ENCODE measurements at places on chromosomes 2 and 18.

DNA sequence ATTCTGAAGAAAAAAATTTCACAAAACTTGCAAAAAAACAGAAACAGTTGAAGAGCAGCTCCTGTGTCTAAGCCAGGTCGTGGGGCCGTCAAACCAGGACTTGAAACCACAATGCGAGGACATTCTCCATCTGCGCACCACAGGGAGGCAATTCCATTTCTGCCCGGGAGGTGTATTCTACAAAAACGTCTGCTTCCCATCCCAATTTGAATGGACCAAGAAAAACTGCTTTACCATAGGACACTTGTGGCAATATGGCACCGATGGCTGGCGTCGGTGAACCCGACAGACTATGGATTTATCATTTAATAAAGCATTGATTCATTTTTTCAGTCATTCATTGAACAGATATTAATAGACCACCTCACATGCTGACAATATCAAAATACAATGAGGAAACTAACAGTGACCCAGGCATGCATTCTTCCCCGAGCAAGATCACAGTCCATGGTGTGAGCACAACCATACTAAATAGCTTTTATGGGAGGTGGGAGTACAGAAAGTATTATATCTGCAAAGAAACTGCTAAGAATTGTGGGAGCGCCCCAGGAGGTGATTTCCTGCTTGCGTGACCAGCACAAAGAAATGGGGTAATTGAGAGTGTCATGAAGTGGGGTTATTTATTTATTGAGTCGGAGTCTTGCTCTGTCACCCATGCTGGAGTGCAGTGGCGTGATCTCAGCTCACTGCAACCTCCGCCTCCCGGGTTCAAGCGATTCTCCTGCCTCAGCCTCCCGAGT, 10.5 kb upstream of the ZAP70 start:
- DNase-seq: no peak

DNA sequence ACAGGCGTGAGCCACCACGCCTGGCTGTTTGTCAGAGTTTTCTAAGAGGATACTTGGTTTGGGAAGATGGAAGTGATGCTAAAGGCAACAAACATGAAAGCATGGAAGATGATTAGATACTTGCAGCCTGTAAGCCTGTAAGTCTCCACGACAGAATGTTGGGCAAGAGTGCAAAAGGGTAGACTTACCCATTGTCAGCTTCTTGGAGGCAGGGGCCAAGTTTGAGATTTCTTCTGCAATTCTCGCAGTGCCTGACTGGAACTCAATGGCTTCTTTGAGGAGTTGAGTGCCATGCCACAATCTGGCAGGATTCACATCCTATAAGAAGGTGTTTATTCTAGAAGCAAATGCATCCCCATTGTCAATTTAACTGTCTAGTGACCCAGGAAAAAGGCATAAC, 70.1 kb upstream of the EFEMP1 start:
- no peak for DNase-seq

- no peak for DNase-seq
Measured at GRCh38 chr18:78769502-78770105, 210.0 kb upstream of the SALL3 start.

GRCh38 chr18:6054256-6054842, 159.0 kb upstream of the TMEM200C start:
- no peak for DNase-seq

DNA sequence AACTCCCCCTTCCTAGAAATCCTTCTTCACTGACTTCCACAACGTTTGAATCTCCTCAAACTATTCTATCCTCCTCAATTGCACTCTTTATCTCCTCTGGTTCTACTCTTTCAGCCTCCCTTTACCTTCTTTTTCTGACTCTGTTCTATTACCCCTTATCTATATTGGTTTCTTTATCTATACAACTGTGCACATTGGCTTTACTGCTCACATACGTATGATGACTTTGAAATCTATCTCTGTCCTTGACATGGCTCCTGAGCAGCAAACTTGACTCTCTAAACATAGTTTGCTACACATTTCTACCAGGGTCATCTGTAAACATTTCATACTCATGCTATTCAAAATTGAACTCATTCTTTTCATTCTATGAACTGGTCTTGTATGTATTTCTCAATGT, 601.0 kb upstream of the LINC00305 start:
- no peak for DNase-seq

DNA sequence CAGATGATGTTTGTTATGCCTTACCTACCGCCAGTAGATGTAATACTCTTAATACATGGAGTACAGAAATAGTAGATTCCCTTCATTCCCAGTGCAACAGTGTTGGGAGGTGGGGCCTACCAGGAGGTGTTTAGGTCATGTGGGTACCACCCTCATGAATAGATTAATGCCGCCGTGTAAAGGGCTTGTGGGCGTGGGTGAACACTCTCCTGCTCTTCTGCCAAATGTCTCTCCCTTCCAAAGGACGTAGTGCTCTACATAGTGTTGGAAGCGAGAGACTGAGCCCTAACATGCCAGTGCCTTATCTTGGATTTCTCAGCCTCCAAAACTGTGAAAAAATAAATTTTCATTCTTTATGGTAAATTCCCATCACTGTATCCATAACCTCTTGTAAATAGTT, 30.1 kb downstream of the PLEKHA3 start:
- DNase-seq: no peak

DNA sequence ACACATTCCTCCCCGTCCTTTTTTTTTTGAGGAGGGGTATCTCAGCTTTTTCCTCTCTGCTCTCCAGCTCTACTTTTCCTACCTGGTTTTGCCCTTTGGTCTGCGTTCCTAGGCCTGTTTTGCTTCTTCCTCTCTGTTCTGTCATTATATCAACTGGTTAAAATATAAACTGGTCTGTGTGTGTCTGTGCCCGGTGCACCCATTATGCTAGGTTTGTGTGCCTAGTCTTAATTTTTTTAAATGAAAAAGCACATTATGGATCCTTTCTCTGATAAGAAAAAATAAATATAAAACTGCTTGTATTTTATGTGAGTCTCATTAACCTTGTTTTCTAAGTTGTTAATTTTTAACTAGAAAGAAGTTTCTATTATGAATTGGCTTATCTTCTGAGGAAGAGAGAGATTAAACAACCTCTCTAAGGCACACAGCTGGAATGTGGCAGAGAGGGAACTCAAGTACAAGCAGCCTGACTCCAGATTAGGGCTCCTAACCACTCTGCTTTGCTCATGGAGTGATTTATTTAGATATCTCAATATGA, 17.4 kb downstream of the SLC38A11 start:
- peak; percentile 40 for DNase-seq

- peak; percentile 69 for DNase-seq
Measured at GRCh38 chr18:45670281-45670962, 53.6 kb upstream of the SLC14A1 start.

DNA sequence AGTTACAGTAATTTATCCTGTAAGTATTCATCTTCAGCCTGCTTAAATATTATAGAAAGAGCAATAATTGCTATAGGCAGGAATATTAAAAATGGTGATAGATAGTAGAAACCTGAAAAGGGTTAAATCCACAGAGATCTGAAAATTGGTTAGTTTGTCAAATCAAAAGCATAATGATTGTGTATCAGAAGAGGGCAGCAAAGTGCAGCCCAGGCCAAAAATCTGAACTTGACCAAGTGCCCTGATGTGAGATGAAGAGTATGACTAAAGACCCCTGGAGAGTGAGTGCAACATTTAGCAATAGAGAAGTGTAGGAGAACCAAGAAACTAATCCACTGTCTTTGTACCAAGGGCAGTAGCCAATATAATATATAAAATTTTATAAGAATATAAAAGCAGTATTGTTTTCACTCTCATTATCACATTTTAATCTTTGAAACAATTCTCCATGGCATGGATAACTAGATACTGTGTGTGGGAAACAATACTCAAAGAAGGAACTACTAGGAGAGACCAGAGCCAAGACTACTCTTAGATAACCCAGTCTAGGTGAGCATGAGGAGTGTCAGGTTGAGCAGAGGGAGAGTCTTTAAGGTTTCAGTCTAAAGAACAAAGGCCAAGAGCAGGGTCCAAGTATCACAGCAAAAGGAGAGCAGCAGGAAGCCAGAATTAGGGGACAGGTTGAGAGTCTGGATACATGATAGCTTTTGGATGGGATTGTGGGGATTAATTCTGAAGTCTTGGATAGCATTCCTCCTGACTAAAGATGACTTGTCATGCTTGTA, 148.7 kb downstream of the CALCRL start:
- DNase-seq: no peak

- no peak for DNase-seq
Measured at GRCh38 chr2:233856184-233856583, 1.8 kb upstream of the HJURP start.

DNA sequence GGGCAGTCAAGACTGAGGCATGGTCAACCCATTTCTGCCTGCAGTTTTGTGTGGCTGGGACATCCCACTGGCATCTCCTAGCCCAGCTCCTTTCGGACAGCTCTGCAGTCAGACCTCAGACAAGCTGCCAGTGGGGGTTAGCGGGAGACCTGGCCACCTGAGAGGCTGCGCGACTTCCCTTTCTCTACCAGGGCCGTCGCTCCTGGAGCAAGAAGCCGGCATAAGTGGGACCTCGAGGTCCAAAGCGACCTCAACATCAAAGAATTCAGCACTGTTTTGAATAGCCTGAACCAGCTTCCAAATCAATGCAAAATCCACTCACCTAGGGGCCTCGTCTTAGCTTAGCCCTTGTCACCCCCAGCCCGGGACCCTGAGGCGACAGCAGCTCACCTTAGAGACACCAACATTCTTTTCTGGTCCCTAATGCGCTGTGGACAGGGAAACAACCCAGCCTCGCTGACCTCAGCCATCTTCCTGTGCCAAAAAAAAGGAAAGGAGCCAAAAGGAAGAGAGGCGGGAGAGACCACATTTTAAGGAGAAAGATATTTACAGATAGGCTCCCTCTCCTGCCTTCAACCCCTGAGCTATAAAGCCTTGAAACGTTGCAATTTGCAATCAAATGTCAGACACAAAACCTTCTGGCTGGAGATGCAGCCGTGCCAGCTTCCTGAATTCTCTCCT, 81.2 kb downstream of the GFPT1 start:
- DNase-seq: no peak

GRCh38 chr2:138444411-138444810, 57.2 kb upstream of the SPOPL start:
- peak; percentile 62 for DNase-seq

- DNase-seq: no peak
Measured at GRCh38 chr2:215422676-215423075, 13.2 kb downstream of the FN1 start.

GRCh38 chr18:8984131-8984721, 118.3 kb upstream of the NDUFV2 start:
- DNase-seq: no peak

GRCh38 chr2:170714381-170715061, 616 bp upstream of the SP5 start:
- no peak for DNase-seq

DNA sequence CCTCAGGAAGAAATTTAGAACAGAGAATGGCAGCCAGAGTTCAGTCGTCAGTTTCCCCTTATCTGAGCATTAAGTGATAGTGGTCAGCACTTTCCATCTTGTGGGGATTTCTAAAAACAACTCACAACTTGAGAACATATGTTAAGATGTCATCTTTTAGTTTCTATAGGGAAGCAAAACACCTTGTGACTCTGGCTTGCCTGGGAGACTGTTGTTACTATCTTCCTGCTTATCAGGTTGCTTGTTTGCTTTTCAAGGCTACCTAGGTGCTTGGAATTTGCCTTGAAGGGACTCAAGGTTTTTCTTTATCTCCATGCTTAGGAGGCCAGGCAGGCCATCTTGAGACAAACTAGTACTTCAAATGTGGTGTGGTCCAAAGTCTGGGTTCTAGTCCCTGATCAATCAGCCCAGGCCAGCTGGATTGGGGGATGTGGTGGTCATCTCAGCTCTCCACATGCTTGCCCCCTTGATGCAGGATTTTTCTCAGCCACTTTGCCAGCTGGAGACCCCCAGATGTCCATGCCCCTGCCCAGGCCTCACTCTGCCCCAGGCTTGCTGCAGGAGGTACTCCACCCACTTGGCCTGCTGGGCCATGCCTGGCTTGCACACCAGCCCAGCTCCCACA, 125.9 kb downstream of the LYPD1 start:
- no peak for DNase-seq

DNA sequence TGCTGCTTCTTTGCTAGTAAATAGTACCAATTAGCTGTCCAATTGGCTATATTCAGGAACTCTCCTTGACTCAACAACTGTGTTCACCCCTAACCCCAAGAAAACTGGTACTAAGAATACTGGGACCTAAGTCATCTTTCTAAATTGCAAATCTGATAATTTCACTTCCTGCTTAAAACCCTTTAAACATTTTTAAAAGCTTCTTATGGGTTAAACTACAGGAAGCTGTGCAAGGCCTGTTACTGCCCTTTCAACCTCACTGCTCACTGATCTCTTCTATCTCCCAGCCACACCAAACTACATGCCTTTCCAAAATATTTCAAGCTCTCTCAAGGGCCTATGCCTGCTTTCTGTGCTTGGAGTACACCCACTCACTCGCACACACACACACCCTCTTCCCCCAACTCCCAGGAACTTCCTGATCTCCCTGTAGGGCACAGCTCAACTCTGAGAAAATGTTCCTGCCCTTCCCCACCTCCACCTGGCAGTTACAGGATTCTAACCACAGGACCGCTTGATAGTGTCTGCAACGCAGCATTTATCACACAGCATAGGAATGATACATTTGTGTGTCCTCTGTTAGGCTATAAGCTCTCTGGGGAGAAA, 6.7 kb downstream of the LMAN1 start:
- no peak for DNase-seq

DNA sequence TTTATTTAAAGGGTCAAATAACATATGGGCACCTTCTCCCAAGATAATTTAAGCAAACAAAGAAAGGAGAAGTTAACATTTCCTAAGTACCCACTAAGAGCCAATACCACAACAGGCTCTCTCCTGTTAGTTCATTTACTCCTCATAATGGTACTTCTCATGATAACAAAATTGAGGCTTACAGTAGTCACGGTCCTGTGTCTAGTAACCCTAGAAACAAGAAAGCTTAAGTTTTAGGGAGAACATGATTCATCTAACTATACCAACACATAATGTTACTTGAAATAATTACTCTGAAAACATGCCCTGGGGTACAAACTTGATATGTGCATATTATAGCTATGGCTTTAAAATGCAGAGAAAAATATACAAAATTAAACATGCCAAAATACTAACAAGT, 19.8 kb downstream of the IWS1 start:
- no peak for DNase-seq

- no peak for DNase-seq
Measured at GRCh38 chr2:159050426-159050825, 82.0 kb downstream of the TANC1 start.

DNA sequence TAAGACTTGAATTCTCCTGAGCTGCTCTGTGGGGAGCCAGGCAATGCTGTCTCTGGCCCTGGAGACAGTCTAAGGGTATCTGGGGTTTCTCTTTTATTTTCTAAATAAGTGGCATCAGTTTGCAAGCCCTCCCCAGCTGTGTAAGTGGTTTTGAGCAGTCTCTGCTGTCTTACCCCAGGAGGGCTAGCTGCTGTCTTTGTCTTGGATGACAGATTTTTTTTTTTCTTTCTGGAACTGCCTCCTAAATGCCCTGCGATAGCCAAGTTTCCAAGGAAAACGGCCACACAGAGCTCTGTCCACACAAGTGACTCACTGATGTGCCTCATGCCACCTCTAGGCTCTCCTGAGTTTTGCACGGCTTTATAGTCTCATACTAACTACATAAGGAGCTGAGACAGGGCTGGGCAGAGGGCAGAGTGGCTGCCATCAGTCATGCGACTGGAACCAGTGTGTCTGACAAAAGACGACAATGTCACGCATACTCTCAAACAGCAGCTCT, 37.2 kb upstream of the THOC1 start:
- DNase-seq: no peak
